Motor neuron (in vitro differentiated cells): ENCODE measurements at places on chromosomes 2 and 18.

- ATAC-seq = no peak
Observed at GRCh38 chr18:79765491-79766245, 32.1 kb upstream of the KCNG2 start.

DNA sequence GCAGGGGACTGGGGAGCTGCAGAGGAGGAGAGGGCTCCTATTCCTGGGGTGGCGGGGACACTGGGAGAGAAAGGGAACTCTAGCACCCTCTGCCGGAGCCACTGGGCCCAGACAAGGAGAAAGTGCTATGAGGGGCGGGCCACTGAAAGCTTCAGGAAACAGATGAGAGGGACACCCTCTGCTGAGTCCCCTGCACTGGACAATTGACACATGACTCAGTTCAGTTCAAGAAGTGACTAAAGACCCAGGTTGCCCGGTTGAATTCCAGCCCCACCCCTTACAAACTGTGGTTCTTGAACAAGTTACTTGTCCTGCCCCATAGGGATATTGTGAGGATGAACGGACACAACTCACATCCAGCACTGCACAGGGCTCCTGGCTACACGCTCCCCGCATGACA, 5.0 kb downstream of the RUFY4 start:
- no peak for ATAC-seq

- ATAC-seq = no peak
Observed at GRCh38 chr2:104976603-104977120, 61.2 kb upstream of the MRPS9 start.

DNA sequence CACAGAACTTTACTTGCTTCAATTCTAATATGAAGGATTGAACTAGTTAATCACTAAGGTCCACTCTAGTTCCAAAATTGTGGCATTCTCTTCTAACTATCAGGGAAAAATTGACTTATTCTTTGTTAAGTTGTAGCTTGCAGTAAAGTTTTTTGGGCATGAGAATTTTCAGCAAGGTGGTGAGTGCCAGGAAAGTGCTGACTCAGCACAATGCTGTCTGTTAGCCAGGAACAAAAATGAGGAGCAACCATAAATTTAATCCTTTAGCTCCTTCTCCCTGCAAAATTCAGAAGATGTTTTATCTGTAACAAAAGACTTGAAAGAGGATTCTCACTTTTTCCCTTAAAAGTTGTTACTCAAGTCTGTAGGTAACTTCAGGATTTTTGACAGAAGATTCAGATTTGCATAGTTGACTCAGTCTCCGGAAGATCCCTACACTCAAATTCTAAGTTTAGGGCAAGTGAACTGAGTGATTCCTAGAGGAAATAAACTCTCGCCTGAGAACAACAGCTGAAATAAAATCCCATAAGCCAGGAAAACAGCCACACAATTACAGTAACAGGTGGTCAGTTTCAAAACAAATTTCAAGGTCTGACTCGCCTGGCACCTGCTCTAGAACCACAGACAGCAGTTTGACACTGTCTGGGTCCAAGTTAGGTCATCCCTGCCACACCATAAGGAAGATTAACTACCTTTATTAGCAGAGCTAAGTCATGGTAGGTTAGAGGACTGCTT, 20.2 kb upstream of the DARS1 start:
- ATAC-seq = peak; percentile 23

GRCh38 chr2:76050196-76050595, 339.5 kb upstream of the GCFC2 start:
- ATAC-seq = no peak

DNA sequence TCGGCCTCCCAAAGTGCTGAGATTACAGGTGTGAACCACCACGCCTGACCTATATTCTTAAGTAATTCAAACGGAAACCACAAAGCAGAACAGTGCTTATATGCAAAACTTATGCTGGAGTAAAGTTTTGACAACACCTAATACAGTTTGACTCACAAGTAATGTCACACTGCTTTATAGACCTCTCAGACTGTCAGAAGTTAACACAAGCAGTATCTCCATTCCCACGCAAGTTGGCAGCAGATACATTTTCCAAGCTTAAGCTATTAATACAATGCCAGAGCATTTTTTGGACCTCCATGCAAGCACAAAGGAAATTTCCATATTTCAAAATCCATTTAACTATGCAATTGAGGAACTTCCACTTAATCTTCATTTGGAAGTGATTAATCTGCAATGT, 21.0 kb upstream of the SANBR start:
- no peak for ATAC-seq
